Iris pigment epithelial cell (primary cell): ENCODE measurements at places on chromosomes 1 and 21.

- DNase-seq = no peak
Observed at GRCh38 chr1:243253926-243254232, 1.2 kb downstream of the CEP170 start.

DNA sequence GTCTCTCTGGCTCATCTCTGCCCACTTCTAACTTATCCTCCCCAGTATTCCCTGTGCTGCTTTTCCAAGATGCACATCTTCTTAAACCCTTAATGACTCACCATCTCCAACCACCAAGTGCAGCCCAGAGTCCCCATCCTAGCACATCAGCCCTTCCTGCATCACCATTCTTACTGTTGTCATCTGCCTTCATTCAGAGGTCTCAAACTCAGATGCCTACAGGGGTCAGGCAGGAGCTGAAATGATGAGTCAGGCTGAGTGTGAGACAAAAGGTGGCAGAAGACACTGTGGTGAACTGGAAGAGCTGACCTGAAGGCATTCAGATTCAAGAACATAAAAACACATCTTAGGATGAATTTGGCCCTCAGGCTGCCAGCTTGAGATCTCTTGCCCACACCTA lies 34.6 kb downstream of the OLFML2B start:
- peak; percentile 13 for DNase-seq

DNA sequence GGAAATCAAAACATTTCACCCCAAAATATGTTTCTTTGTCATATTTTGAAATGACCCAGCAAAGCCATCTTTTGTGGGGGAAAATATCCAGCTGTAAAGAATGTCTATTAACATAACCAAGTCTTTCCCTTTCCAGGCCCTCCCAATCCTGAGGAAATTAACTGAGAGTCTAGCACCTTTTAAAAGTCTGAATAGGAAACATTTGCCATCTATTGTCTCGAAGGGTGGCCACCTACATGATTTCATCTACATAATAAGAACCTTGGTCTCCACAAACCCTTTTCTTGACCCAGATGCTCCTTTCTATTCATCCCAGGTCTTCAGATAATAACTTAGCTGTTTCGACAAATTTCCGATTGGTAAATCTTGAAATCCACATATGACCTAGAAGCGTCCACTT lies 5.4 kb upstream of the MT1HL1 start:
- DNase-seq = no peak

- peak; percentile 13 for DNase-seq
Observed at GRCh38 chr21:42218836-42219605, at the start of gene ABCG1. TSS of gene ABCG1 (plus strand) at chr21:42219140. CDS start at chr21:42219263, 123 bp downstream.

- no peak for DNase-seq
Observed at GRCh38 chr1:154846565-154847442, 23.3 kb downstream of the KCNN3 start.

- DNase-seq = peak; percentile 87
Observed at GRCh38 chr21:37787456-37787855, 128.8 kb downstream of the KCNJ6 start.

DNA sequence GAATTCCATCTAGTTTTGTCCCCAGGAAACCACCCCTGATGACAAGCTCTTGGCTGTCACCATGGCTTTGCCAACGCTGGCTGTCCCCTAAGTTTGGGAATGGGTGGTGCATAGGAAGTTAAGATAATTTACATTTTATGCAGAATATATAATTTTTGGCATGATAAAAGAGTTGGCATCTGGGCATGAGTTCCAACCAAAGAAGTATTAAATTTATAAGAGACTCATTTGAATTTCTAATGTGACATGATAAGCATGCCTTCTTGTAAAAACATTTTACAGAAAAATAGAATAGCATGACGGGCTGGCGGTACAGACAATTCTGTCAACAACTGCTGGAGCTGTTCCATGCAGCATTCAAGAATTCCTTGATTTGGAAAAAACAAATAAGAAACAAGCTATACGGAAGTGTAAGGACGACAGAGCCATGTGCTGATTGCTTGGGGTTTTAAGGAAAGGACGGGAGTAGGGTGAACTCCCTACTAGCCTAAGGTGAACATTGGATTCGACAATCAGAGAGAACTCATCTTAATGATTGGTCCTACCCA lies 106.8 kb upstream of the C1orf21 start:
- DNase-seq = no peak

- no peak for DNase-seq
Observed at GRCh38 chr1:151535326-151536271, 4.5 kb upstream of the TUFT1 start.

GRCh38 chr1:229629261-229629660 lies 3.2 kb downstream of the URB2 start:
- DNase-seq = peak; percentile 79

DNA sequence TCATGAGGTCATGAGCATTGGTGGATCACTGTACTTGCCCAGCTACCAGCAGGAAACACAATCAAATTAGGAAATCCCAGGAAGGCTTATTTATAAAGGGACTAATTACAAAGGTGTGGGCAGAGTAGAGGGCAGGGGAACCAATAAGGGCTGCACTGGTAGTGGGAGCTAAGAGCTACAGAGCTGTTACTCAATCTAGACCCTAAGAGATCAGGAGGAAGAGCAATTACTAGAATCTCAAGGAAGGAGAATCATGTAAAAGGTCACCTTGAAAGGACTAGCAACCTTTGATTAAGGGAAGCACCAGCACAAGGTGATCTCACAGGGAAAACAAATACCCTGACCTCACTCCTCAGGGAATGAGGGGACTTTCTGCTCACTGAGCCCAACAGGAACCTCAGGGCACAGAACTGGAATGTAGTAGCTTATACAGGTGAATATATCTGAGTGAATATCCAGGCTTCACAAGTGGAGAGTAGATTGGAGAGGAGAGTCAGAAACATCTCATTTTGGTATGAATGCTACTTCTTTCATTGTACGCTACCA lies 66.8 kb downstream of the SAMSN1 start:
- DNase-seq = no peak

GRCh38 chr1:29670752-29671151 lies 434.4 kb downstream of the PTPRU start:
- no peak for DNase-seq

DNA sequence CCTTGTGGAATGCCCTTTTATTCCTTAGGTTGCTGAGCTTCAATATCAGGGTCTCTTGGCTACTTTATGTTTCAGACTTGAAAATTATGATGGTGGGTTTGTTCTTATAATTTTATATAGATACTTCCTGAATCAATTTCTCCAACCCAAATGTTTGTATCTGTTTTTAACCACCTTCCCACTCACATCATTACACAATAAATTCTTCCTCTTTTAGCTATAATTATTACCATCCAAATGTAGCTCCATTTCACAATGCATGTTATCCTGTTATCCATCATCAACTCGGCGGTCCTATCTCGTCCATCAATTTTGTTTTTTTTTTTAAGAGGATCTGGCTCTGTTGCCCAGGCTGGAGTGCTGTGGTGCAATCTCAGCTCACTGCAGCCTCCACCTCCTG lies 357.6 kb upstream of the ZP4 start:
- DNase-seq = no peak

DNA sequence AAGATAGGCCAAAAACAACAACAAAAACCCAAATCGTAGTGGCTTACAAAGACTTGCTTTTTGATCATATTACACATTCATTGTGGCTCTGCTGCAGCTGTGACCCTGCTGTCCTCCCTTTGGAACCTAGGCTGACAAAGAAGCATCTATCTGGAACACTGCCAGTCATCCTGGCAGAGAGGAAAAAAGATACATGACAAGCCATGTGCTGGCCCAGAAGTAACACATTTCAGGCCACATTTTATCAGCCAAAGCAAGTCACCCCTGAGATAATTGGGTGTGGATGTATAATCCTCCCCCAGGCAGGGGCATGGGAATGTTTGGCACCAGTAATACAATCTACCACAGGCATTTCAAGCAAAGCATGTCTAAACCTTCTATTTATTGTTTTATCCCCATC lies 37.2 kb upstream of the AGO1 start:
- peak; percentile 1 for DNase-seq

DNA sequence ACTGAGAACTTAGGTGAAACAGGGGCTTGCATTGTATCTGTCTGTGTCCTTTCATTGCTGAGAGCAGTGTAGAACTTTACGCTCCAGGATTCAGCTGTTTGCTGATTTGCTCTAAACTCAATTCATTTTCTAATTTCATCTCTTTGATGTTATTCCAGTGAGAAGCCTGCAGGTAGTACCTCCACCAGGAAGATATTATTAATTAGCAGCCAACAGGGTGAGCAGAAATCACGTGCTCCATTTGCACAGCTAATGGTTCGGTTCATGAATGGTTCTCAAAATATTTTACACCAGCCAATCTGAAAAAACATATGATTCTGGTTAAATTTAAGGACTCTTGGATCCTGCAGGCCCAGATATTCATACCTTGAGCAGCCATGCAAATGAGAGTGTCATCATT lies 52.1 kb downstream of the SUSD4 start:
- DNase-seq = no peak

DNA sequence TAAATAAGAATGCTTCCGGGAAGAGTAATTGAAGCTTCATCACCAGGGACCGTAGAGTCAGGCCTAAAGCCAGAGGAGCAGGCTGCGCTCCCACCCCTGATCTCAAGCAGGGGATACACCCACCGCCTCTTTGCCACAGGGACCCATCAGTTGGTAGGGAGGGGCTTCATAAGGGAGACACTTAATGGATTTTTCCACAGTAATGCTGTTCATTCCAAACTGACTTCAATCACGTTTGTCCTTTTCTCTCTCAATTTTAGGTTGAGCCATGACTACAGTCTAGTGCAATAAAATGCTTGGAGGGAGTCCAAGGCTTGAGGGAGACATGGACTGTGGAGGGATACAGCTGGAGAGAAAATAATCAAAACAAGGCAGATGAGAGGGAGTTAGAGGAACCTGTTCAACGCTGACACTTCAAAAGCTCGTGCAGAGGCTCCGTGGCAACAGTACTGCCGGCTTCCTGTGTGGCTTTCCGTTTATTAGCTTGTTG lies 111.5 kb downstream of the SEC16B start:
- DNase-seq = peak; percentile 34

- DNase-seq = peak; percentile 93
Observed at GRCh38 chr1:91885716-91886506, at the start of gene TGFBR3. TSS of gene TGFBR3 (minus strand) at chr1:91886151. CDS start at chr1:91861531, 24,620 bp downstream.

DNA sequence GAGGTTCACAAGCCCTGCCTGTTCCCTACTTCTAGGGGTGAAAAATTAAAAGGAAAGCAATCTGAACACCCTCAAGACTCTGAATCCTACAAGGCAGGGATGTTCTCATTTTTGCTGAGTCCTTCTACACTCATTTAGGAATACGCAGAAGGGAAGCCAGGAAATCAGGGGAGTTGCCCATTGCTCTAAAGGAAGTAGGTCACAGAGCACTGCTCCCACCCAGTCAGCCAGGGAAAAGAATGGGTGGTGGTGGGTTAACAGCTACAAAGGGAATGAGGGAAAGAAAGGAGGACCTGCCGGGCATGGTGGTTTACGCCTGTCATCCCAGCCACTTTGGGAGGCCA lies 2.4 kb upstream of the CTTNBP2NL start:
- DNase-seq = peak; percentile 41

DNA sequence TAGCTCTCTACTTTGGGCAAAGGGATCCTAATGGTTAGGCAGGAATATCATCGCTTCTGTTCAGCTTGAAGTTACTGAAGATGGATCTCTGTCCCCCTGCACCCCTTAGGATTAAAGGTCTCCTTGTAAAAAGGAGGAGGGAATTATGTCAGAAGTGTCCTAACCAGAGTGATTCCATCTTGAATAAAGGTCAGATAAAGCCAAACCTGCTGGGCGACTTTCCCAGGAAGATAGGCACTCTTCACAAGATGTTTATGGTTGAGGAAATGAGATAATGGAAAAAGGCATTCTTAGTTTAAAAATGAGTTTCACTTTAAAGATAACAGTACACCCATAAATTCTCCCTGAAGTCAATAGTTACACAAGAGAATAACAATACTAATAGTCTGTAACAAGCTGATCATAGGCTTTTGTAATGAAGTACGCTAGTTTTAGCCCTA lies 1.7 kb upstream of the NENF start:
- DNase-seq = peak; percentile 56

DNA sequence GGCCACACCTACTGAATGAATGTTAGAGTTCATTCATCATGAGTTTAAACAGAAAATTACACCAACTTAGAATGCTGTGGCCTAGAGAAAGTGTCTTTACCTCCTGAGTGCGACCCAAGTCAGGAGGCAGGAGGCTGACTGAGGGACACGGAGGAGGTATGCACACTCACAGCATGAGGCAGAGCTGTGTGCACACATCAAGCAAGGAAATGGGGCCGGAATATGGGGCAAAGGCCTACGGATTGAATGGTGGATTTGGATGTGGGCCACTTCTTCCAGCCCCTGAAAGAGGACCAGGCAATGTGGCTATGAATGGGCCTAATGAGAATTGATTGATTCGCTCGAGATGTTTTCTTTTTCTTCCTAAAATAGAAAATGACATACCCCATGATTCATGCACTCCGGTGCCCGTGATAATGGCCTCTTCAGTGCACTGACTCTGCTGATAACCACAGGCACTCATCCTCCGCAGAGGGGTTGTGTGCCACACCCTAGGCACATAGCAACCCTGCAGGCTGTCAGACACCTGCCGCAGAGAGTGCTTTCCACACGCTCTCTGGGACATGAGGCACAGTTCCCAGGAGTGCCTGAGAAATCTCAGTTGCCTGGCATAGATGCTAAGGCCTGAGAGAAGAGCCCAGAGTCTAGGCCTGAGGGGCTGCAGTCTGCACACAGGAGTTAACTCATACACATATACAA lies 155.5 kb downstream of the GLUL start:
- no peak for DNase-seq

DNA sequence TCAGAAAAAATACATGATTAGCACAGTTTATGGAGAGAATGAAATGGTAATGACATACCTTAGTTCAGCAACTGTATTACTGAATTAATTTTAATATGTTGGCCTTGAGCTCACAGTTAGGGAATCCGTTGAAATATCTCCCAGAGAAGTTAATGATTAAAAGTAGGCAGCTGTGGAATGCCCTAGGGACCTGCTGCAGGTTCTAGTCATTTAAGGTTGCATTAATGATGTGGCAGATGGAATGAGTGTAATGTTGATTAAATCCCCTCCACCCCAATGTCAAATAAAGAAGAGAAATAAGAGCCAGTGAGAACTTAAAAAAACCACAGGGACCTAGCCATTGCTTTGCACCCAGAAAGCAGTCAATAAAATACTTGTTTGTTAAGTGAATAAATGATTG lies 40.3 kb upstream of the TRIM45 start:
- no peak for DNase-seq

DNA sequence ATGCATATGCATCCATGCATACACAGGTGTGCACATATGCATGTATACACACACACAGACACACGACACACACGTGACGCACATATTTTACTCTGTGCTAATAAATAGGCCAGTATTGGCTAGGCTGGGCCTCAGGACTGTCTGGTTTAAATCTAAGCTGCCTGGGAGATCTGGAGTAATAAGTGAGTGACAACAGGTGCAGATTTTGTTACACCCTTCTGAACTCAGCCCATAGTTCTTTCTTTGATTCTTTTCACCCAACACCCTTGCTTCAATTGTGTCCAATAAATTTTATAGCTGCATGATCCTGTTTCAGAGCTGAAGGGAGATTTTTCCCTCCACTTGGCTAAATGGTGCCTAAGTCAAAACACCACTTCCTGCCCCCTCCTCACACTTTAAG lies 132.8 kb downstream of the FGGY start:
- no peak for DNase-seq

- DNase-seq = no peak
Observed at GRCh38 chr1:24925963-24926362, 4.1 kb downstream of the RUNX3 start.
